ENCODE measurements at places on chromosomes 5 and 9.

- DNase-seq: no peak
Observed at GRCh38 chr9:95090023-95090791, 227.3 kb downstream of the FANCC start.

- DNase-seq: no peak
Observed at GRCh38 chr5:17872204-17872603, 237.9 kb downstream of the TAF11L14 start.

DNA sequence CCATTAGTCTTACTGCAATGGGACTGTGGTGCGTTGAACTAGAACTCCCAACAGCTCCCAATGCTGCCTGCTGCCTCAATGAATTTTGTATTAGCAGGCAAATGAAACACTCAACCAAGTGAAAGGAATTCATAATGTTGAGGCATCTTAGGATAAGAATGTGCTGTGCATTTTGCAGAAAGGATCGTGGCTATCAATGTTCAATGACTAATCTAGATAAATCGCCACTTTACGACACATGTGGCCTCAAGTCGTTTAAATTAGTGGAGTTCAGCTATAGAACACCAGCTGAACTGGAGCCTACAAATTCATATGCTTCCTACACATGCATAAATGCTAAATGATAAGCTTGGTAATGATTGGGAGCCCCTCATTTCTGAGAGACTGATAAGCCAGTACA lies 318.4 kb downstream of the PSAT1 start:
- no peak for DNase-seq

DNA sequence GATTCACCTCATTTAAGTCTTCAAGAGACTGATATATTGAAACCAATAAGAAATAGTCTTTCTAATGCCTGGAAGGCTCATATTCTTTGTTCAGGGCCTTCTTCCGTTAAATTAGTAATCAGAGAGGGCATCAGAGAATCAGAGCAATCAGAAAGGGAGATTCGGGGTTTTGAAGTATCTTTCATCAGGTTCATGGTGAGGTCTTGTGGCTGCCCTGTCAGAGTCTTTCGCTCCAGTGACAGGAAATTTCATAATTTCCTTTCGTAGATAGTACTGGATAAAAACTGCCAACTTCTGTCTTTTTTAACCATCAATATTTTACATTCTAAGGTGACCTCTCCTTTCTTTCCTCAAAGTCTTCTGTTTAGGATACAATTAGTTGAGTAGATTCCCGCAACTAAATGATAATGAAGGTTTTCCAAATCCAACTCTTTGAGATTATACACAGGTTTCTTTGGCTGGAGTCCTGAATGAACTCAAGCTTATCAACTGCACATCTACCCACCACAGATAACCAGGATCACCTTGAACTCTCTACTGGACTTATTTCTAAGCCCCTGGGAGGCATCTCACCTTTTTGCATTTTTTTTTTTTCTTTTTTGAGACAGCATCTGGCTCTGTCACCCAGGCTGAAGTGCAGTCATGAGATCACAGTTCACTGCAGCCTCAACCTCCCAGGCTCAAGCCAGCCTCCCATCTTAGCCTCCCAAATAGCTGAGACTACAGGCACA lies 5.5 kb downstream of the IL31RA start:
- DNase-seq: no peak
